ENCODE measurements at places on chromosomes 11 and 22.

DNA sequence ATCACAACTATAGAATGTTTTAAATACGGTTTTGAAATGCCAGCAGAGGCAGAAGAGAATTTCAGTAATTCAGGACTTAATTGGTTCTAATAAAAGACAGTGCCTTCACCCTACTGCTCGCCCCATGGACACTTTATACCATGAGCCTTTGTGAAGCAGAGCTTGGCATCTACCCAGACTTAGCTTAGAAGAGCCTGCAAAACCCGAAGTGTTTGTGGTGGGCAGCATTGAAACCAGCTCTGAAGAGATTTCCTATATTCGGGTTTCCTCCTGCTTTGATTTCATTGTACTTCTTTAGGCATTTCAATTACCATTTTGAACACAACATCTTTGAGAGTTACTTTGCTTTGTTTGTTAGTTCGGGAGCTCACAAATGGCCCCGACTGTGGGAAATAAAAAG, 185.1 kb upstream of the MTNR1B start:
- no peak for DNase-seq

DNA sequence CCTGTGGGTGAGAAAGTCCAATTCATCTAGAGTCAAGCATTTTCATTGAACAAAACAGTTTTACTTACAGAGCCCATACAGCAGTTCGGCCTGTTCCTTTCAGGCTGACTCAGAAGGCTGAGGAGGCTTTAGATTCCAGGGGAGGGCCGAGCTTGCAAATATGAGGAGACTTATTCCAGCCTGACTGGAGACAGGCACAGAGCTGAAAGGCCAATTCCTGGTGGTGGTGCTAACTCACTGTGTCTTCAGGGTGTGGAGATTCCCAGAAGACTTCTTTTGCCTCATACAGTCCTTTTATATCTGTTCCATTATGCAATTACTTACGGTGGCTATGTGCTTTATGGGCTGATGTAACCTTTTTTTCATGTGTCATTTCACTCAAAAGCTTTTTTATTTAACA, at the start of gene OR51E2:
Gene OR51E2 (minus strand): TSS at position 269 of the 400 bp plus-strand sequence. CDS start 15,142 bp downstream, outside the sequence.
- DNase-seq = no peak

DNA sequence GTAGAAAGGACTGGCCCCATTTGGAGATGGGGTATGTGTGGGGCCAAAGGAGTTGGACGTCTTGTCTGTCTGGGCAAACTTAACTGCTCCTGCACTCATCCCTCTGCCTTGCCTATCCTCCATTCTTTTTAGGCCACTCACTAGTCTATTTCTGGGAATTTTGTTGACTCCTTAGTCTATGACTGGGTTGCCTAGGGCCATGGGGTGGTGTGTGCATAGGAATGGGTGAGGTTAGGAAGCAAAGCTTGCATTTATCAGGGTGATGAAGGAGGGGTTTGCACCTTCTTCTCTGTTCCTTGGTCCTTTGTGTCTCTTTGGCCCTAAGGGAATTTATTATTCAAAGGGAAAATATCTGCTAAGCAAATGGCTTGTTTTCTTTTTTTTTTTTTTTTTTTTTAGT, 80.9 kb upstream of the OR9Q1 start:
- no peak for DNase-seq

GRCh38 chr22:29679316-29679715, 40.5 kb upstream of the CABP7 start:
- no peak for DNase-seq

DNA sequence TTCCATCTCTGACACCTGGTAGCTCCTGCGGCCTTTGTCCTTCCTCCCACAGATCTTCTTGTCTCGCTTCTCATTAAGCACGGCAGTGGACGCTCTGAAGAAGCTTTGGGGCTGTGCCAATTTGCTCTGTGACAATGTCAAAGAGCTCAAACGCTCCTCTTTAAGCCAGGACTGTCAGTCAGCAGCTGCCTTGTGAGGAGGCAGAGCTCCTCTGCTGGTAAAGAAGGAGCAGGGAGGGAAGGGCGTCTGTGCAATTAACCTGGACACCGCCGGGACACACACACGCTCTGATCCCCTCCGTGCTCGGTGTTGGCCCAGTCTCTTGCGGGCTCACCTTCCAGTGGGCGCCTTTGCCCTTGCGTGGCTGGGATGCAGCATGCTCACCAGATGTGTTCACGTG, 373.9 kb downstream of the BRD1 start:
- DNase-seq = no peak

- peak; percentile 16 for DNase-seq
These were observed 646 bp upstream of the PATZ1 start for GRCh38 chr22:31346733-31347250.

DNA sequence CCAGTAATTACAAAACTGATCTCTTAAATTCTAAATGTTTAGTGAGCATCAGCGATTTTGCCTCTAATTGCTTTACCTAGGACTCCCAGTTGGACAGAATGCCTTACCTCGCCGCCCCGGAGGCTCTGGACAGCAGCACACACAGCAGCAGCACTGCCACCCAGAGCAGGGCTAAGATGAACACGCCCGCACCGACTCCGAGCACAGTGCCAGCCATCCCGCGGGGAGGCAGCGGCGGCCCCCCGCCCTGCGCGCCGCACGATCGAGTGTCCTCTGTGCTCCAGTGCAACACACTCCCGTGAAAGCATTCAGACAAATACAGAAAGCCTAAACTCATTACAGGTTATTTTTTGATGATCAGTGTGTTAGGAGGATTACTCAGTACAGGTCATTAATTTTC, 9.4 kb downstream of the TMEM218 start:
- no peak for DNase-seq

- no peak for DNase-seq
These were observed 16.9 kb upstream of the ARHGEF17 start for GRCh38 chr11:73291196-73291595.

- DNase-seq = no peak
These were observed 67.2 kb downstream of the C11orf91 start for GRCh38 chr11:33633251-33634003.

GRCh38 chr22:40310768-40311120, 35.6 kb upstream of the ADSL start:
- DNase-seq = no peak

- no peak for DNase-seq
These were observed at the start of gene PLA2G3 for GRCh38 chr22:31139866-31140716. PLA2G3 (minus strand) TSS chr22:31140508; CDS start chr22:31140354, 154 bp downstream.

GRCh38 chr22:25702040-25702439, 39.9 kb upstream of the MYO18B start:
- no peak for DNase-seq

GRCh38 chr11:69121621-69122325, 34.0 kb upstream of the SMIM38 start:
- no peak for DNase-seq

DNA sequence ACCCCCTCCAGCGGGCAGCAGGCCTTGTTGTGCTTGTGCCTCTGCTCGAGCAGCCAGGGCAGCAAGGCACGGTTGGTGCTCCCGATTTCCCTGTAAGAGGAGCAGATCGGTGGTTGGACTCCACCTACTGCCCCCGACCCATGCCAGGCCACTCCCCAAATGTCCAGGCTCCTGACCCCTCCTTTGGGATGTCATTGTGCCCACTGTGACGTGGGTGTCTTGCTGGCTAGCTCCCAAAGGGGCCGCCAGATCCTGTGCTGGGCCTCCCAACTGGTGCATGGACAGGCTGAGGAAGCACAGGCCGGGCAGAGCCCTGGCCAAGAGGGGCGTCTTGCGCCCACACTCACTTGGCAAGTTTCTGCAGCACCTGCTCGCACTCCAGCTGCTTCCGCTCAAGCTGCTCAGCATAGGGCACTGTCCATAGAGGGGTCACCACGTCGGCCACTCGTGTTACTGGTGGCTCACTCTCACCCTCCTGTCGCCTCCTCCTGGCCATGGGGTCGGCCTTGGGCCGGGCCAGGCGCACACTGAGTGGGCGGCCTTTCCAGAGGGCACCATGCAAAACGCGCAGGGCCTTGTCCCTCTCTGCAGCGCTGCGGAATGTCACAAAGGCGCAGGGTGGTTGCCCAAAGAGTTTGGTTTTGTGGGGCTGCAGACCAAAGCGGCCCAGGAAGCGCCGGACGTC, at the start of gene RANBP1:
Gene RANBP1 (plus strand): TSS at position 414 of the 685 bp plus-strand sequence. CDS start 81 bp downstream, at position 495.
- DNase-seq = no peak

GRCh38 chr11:26323837-26324236, 8.1 kb upstream of the ANO3 start:
- no peak for DNase-seq

- DNase-seq = no peak
These were observed 23.7 kb downstream of the USP47 start for GRCh38 chr11:11865449-11865848.

- no peak for DNase-seq
These were observed 1486.7 kb downstream of the BRD1 start for GRCh38 chr22:48340727-48341709.

DNA sequence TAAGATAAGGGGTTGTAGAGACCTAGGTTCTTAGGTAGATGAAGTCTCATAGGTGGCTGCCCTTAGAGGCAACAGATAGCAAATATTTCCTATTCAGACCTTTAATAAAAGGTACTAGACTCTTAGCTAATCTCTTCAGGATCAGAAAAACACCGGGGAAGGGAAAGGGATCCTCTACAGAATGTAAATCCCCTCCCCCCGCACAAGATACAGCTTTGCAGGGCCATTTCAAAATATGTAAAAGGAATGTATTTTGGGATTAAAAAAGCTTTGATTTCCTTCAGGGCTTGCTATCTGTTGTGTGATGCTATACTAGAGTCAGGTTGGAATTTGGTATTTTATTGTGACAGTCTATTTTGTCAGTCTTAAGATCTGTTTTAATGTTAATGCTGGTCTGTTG, 113.2 kb downstream of the SWAP70 start:
- DNase-seq = no peak

GRCh38 chr11:46692450-46692849, 8.0 kb downstream of the ARHGAP1 start:
- no peak for DNase-seq

DNA sequence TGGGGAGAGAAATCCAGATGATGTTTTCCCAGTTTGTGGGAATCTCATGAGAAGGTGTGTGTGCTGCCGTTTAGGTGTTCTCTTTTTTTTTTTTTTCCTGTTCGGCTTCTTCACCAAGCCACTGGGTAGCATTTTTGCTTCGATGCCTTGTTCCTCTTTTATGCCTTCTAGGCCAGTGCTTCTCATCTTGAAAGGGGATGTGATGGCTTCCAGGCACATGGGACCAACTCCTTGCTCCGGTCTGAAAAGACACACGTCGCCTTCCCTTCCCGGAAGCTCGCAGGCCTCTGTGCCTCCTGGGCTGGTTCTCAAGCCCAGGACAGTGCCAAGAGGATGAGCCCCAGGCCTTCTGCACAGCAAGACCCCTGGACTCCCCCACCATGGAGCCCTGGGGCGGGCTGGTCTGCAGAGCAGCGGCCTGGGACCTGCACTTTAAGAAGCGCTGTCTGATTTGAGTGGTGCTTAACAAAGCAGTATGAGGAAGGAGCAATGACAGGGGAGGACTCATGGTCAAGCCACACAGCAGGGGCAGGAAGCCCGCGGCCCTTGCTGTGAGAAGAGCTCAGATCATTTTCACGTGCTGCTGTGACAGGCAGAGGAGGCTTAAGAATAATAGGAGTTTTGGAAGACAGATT, 158.8 kb downstream of the MPPED1 start:
- DNase-seq = no peak

- no peak for DNase-seq
These were observed 790 bp downstream of the RAB1B start for GRCh38 chr11:66268952-66269905.

DNA sequence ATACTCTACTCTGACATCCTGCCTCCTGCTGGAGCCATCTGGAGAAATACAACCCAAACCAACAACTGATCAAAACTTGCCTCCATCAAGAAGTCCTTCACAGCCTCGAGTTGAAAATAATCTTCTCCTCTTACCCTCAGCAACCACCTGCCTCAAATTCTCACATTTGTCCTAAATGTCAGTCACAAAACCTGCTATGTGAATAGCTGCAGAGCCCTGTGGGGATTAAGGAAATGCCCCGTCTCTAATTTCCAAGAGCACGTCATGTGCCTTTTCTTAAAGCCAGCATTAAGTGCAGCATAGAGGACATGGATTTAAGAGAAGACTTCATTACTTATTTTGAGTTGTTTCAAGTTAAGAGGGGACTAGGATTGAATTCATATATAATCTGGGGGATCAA, 105.9 kb downstream of the TRPC6 start:
- no peak for DNase-seq

- no peak for DNase-seq
These were observed 292.0 kb downstream of the NTM start for GRCh38 chr11:131662317-131662972.

- DNase-seq = no peak
These were observed 6.6 kb downstream of the HOATZ start for GRCh38 chr11:111521135-111521534.

DNA sequence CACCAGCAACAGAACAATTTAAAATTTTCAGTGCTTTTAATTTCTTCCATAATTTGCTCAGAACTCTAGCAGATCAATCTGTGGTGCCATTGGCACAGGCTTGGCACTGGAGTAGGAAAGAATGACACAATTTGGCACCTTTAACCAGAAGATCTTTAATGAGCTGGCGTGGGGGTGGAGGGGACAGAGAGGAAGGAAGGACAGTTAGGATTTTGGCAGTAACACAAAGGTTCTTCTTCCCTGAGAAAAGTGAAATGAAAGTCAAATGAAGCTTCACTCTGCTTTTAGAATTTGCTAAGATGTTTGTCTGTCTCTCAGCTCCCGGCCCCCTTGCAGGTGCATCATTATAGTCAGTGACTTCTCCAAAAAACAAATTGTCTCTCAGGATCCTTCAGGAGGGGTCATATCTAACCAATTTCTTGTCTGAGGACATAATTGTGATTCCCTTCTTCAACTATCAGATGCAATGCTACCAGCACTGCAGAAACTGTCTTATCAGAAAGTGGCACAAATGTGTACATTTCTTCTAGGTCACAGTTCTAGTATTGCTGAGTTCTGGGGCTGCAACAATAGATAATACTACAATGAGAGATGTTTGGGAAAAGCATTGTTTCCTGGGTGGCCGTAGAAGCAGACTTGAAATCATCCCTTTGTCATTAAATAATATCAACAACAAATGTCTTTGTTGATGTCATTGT, 66.8 kb downstream of the CSTPP1 start:
- no peak for DNase-seq

DNA sequence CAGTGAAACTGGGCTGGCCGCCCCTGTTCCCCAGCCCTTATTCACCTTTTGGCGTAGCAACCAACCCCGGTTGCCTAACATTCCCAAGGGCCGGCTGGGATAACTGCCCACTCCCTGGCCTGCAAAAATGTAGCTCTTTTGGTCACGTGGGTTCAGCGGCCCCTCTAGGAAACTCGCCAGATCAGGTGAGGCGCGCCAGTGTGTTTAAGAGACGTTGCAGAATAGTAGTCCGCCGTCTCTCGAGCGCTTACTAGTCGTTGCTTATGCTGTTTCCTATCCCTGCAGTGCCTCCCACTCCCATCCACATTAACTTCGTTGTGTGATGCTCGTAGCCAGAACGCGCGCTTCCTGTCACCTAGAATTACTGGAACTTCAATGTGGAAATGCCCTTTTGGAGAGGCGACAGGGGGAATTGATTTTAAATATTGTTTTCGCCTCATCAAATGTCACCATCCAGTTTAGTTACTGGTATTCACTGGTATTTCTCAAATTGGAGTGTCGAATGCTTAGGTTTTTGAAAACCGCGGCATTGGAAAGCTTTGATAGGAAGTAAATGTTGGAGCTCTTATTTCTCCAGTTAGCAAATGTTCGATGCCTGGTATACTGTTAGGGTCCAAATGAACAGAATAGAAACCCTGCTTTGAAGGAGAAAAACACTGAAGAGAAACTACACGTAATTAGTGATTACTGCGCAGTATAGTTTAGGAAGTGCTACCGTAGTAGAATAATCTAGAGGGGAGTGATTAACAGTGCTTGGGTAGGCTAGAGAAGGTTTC, 823 bp downstream of the CEP57 start:
- DNase-seq = peak; percentile 13
